ENCODE measurements at places on chromosomes 13 and 19.

DNA sequence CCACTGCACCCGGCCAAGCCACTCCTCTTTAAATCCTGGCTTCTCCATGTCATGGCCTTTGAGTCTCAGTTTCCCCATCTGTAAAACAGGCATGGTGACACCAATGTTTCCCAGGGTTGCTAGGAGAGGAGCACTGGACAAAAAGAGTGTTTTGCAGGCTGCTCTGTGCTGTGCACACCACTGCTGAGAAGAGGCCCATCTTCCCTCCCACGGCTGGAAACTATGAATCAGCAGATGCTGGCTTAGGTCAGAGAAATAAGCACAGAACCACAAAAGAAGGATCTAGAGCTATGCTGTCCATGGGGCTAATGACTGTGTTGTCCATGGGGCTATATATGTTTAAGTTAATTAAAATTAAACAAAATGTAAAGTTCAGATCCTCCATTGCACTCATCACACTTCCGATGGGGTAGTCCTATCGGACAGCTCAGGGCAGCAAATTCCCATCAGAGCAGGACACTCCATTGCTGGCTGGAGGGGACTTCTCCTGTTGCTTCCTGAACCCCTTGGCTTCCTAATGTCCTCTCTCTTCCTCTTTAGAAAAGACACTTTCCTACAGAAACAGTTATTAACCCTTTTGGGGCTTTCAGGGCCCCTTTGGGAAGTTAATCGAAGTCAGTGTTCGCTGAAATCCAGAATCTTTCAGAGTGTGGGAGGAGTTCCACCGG is 37.1 kb downstream of the TSHZ3 start:
- no peak for DNase-seq

GRCh38 chr13:93356469-93356868 is 129.9 kb downstream of the GPC6 start:
- no peak for DNase-seq

GRCh38 chr13:107715496-107715895 is 499.8 kb downstream of the LIG4 start:
- no peak for DNase-seq

DNA sequence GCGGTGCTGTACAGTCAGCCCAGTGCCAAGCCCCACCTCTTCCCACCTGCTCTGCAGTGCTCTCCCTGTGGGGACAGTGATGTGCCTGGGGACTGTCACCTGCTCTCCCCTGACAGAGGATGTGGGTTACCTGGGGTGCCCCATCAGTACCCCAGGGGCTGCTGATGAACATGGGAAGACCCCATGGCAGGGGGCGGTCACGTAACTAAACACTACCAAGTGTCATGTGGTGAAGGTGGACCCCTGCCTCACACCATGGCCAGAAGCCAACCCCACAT is 12.7 kb downstream of the KDM4B start:
- DNase-seq = no peak

- DNase-seq = no peak
Observed at GRCh38 chr13:45932676-45933075, 81.1 kb upstream of the SIAH3 start.

DNA sequence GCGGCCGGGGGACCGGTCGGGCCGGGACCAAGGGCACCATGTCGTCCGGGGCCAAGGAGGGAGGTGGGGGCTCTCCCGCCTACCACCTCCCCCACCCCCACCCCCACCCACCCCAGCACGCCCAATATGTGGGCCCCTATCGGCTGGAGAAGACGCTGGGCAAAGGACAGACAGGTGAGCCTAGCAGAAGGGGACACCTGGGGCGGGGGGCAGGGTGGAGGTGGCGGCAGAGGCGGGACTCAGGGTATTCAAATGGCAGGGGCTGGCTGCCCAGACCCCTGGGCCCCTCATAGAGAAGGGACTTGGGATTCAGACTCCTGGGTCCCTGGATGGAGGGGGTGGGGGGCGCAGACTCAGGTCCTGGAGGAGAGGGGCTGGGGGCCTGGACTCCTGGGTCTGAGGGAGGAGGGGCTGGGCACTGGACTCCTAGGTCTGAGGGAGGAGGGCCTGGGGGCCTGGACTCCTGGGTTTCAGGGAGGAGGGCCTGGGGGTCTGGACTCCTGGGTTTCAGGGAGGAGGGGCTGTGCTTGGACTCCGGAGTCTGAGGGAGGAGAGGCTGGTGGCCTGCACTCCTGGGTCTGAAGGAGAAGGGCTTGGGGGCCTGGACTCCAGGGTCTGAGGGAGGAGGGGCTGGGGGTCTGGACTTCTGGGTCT is 735 bp downstream of the BRSK1 start:
- no peak for DNase-seq

GRCh38 chr19:289651-290371 is 1.4 kb downstream of the PLPP2 start:
- DNase-seq = no peak

- no peak for DNase-seq
Observed at GRCh38 chr19:18672044-18672451, 11.4 kb upstream of the CRTC1 start.
